ENCODE measurements at places on chromosomes 16 and 17.

- DNase-seq: no peak
Measured at GRCh38 chr17:73198201-73198929, 5.5 kb downstream of the COG1 start.

GRCh38 chr17:42522798-42523278 lies 13.2 kb upstream of the NAGLU start:
- DNase-seq: no peak

DNA sequence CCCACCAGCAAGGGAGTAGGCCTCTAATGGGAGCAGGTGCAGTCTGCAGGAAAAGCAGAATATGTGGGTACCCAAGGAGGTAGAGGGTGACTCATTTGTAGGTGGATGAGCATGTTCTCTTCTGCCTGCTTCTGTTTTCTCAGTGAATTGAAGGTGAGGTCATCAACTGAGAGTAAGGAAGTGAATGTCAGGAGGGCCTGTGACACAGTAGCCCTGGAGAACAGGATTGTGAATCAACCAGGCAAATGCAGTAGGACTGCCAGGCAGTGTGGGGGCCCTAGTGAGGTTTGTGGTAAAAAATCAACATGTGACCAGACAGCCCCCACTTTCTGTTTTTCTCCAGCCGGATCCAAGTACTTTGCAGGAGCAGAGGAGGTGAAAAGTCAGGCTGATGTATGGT lies 150.5 kb upstream of the SOX9 start:
- peak; percentile 22 for DNase-seq

GRCh38 chr17:36136036-36136435 lies 32.4 kb downstream of the CCL4 start:
- DNase-seq: no peak

GRCh38 chr16:81831722-81832126 lies 52.6 kb downstream of the PLCG2 start:
- DNase-seq: peak; percentile 12

- no peak for DNase-seq
Measured at GRCh38 chr16:30458561-30459394, 13.1 kb upstream of the SEPHS2 start.
